ENCODE measurements at places on chromosomes 5 and 9.

GRCh38 chr9:91654527-91654926 lies 230.9 kb upstream of the NFIL3 start:
- no peak for DNase-seq

GRCh38 chr9:4661611-4662010 lies 483 bp upstream of the PLPP6 start:
- DNase-seq = no peak

- no peak for DNase-seq
These were observed 4.4 kb upstream of the CEP72 start for GRCh38 chr5:607541-608428.

DNA sequence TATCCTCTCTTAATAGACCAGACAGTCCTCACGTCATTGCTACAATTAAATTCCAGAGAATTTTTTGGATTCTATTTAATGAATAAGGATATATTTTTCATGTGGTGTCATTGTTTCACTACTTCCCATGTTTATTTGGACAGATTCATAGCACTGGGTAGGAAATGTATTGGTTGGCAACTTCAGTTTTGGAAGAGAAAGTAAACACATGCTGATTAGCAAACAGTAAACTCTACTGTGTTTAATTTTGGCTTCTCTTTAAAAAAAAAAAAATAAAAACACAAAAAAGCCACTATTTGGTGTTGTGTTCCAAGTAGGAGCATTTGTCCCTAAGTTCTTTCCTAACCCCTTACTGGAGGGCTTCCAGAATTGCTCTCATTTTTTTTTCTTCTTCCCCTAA lies 77.3 kb downstream of the NFIB start:
- no peak for DNase-seq

GRCh38 chr9:123590499-123590898 lies 234.5 kb downstream of the CRB2 start:
- DNase-seq = no peak

DNA sequence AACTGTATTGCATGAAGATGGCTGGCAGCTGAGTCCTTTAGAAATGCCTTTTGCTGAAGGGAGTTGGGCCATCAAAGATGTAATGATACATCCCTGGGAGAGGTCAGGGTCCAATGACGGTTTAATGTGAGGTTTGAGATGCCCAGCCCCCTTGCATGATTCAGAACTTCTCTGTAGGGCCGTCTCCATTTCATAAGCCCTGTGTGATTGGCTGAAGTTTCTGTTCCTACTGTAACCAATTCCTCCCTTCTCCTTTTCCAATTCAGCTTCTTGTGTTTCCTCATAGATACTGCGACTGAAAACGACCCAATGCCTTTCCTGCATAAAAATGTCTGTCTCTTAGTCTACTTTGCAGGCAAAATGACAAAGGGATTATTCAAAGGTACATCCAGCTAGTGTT lies 47.9 kb upstream of the ST8SIA4 start:
- no peak for DNase-seq

- no peak for DNase-seq
These were observed 156.1 kb downstream of the EBF1 start for GRCh38 chr5:158943569-158943968.

- DNase-seq = no peak
These were observed 158.5 kb downstream of the SLIT3 start for GRCh38 chr5:169142264-169142970.

DNA sequence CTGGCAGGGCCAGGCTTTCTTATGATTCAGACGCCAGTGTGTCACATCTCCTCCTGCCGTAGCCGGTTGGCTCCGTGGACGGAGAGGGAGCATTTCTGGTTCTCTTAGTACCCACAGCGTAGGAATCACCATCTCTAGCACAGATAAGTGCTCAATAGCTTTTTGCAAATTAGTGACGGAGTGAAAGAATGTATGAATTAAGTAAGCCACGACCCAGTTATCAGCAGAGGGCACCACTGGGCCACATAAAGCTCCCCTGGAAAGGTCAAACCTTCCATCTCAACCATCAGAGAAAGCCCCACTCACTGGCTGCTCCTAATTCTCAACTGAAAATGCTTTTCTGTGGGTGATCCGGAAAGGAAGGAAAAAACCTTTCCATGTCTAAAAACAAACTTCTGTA lies 317.0 kb upstream of the ADCY2 start:
- no peak for DNase-seq

DNA sequence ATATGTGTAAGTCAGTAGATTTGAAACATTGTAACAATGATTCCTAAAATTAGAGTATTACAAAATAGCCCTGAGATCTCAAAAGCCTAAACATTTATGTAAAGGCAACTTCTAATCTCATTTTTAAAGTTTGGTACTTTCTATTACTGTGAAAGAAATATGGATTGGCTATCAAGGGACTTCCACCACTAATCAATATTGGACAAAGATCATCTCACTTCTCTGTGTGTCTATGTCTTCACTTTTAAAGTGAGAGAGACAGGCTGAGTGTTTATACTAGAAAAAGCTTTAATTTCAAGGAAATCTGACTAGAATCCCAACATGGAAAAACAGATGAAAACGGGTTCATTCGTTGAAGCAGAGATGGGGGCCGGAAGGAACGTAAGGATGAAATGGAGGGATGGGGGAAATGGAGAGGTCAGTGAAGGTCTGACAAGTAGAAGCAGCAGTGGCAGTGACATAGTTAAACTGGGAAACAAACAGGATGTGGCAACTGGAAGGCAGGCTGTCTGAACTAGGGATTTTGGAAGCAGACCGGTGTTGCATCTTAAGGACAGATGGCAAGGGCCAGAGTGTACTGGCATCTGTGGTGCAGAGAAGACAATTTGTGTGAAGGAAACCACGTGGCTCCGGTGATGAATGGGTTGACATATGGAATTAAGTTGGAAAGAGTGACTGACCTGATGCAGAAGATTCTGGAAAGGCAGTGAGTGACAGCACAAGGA lies 60.8 kb downstream of the PDE4D start:
- no peak for DNase-seq

DNA sequence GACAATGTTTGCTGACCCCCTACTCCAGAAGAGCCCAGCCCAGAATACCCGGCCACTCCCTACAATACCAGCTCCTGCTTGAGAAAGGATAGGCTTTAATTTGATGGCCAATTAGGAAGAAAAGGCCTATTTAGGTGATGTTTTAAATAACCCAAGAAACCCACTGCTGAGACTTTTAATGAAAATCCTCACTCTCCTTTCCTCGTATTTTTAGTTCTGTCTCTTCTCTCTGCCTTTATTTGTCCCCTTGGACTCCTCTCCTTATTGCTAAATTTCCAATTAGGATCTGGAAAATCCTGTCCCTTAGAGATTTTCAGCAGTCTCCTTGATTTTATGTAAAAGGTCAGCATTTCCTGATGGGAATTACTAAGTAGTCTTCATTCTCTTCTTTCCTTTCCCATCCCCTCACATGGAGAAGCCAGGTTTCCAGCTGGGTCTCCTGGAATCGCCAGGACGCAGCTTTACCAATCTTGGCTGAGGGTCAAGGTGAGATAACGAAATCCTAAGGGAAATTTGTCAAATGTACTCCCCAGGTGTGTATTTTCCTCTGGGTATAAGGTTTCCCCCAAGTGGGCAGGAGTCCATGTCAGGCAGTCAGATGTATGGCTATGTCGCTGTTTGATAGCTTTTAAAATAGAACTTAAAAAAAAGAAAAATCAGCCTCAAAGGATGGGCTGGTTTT lies 11.7 kb downstream of the STC2 start:
- DNase-seq = no peak

DNA sequence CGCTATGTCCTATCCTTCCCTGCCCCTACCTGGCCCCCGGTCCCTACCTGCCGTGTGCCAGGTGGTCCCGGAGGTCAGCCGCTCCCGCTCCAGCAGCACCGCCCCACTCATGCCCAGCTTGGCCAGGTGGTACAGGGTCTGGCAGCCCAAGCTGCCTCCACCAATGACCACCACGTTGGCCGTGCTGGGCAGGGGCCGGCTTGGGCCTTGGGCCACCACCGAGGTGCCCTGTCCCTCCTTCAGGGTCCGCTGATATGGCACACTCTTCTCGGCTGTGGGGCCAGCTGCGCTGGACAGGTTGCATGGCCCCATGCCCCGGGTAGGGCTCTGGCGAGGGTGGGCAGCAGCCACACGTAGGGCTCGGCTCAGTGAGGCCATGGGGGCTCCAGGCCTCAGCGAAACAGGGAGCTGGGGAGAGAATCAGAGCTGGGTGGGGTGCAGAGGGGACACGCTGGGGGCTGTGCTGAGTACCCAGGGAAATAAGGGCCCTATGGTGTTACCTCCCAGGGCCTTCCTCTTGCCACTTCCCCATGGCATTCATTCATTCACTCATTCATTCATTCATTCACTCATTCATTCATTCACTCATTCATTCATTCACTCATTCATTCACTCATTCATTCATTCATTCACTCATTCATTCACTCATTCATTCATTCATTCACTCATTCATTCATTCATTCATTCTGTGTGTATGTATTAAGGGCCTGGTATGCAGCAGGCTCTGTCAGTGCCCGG lies 4.2 kb downstream of the SARDH start:
- DNase-seq = no peak

DNA sequence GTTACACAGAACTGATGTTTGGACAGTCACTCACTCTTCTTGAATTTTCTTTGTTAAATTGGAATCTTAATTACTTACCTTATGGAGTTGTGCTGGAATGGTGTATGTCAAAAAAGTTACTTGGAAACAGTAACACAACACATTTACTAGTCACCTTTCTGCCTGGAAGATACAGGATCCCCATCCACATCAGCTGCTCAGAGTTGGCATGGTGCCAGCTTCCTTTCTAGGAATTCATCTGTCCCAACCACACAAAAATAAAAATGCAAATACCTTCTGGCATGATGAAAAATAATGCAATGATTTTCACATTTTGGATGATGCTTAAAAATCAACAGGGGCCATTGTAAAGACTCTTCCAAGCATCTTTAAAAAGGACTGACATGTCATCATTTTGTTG lies 341.5 kb downstream of the TMEM38B start:
- no peak for DNase-seq

- no peak for DNase-seq
These were observed 65.5 kb downstream of the ANKHD1 start for GRCh38 chr5:140466981-140467742.

- DNase-seq = no peak
These were observed 7.8 kb upstream of the ORM1 start for GRCh38 chr9:114314881-114315722.

DNA sequence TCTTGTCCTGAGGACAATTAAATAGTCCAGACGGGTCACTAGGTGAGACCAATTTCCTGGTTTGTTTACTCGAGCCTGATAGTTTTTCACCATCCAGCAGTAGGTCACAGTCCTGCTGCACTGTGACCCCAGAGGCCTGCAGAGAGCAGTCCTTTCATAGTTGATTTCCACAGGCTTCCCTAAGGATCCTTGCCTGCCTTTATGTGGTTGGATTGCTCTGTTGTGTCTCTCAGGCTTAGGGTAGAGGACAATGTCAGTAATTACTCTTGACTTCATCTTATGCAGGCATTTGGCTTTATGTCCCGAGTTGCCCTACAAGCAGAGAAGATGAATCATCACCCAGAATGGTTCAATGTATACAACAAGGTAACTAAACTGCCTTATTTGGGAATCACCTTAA lies 9.0 kb upstream of the CATSPER3 start:
- no peak for DNase-seq

DNA sequence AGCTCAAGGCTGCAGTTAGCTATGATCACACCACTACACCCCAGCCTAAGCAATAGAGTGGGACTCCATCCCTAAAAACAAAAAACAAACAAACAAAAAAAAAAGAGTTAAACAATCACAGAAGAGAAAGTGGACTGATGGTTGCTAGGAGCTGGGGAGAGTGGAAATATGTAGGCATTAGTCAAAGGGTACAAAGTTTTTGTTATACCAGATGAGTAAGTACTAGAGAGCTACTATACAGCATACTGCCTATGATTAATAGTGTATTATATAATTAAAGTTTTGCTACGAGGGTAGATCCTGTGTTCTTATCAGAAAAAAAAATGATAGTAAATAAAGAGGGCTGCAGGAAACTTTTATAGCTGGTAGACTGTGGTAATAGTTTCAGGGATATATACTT lies 538.6 kb downstream of the ELAVL2 start:
- DNase-seq = no peak

- no peak for DNase-seq
These were observed 289.7 kb downstream of the OSTF1 start for GRCh38 chr9:75378036-75378435.

- no peak for DNase-seq
These were observed 22.6 kb downstream of the SLC36A1 start for GRCh38 chr5:151469992-151470391.

- DNase-seq = no peak
These were observed 49.3 kb downstream of the F2R start for GRCh38 chr5:76765249-76765648.

GRCh38 chr9:20838218-20838617 lies 154.2 kb downstream of the FOCAD start:
- DNase-seq = no peak

DNA sequence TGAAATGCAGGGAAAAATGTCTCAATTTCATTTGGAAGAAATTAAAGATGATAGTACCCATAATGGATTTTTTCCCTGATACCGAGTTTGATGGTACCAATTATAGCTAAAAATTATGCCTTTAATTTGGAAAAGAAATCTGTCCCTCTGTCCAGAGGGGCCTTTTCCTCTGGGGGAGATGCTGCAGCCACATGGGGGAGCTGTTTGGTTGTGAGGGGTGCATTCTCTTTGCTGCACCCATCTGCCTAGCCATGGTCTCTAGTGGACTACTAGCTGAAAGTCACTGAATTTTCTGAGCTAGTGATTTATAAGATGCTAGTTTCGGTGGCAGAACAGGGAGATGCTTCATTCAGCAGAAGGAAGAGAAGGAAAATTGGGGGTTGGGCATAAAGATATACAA lies 9.6 kb downstream of the SEC61B start:
- DNase-seq = no peak

DNA sequence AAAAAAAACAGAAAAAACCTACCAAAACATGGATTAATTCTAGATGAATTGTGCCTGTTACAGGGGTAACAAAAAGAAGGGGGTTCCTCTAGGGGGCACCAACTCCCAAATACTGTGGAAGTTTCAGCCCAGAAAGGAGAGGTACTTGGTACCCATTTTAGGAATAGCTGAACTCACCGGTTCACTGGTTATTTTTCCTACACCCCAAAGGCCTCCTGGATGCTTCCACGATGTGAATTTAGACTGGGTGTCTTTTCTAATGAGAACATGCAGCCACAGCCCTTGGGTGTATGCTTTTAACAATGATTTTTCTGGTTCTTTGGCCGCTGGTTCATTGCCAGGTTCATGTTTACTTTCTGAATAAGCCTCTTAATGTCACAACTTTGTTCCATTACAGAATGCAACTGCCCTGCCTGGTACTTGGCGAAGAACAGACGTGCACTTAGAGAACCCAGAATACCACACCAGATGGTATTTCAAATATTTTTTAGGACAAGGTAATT lies 46.7 kb downstream of the GARNL3 start:
- DNase-seq = no peak

DNA sequence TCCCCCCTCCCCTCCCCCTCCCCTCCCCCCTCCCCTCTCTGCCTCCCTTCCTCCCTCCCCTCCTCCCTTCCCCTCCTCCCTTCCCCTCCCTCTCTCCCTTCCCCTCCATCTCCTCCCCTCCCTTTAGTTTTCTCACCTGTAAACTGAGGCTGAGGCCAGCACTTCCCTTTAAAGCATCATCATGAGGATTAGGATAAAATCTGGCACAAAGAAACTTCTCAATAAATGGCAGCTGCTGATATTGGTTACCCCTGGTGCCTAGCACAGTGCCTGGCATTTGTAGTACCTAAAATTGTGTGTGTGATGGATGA lies 41.9 kb downstream of the RAI14 start:
- DNase-seq = no peak

GRCh38 chr5:149767281-149767550 lies 37.1 kb downstream of the PPARGC1B start:
- no peak for DNase-seq

GRCh38 chr9:135478829-135479468 lies 633 bp upstream of the PPP1R26 start:
- DNase-seq = no peak

Measured in activated CD8-positive, alpha-beta memory T cell treated with anti-CD3 and anti-CD28 coated beads for 48 hours (primary cell).